Stimulated activated CD8-positive, alpha-beta memory T cell treated with anti-CD3 and anti-CD28 coated beads, Interleukin-4, amount 100 ng/mL, for 1 hour (primary cell): ENCODE measurements at places on chromosomes 16 and 17.

- DNase-seq = no peak
Measured at GRCh38 chr17:43719578-43719977, 39.0 kb downstream of the SOST start.

- no peak for DNase-seq
Measured at GRCh38 chr17:12800855-12801365, 11.6 kb downstream of the ARHGAP44 start.

DNA sequence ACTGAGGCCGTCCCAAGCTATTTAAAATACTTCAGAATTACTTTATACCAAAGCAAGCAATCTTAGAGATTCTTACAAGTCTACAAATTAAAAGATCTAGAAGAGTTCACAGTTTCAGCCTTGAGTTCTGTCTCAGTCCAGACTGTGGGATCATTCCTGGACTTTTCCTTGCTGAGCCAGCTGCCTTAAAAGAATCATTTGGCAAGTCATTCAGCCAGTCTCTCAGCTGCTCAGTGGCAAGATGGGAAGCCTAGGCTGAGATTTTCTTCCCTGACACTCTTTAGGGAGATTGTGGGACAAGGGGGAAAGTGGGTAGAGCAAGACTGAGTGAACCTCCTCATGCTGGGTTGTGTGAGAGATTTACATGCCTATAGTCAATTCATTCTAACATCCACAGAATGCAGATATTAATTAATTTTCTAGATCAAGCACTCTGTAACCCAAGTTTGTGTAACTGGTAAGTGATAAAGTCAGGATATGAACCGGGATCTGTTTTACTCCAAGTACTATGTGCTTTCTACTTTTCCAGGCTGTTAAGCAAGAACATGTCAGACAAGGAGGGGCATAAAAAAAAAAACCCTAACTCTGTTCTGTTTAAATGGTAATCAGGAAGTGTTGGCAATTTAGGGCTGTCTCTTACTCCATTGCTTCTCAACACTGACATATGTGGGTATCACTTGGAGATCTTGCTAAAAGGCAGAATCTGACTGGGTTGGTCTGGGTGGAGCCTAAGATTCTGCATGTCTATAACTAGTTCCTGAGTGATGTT is 50.1 kb downstream of the HSD17B2 start:
- no peak for DNase-seq

DNA sequence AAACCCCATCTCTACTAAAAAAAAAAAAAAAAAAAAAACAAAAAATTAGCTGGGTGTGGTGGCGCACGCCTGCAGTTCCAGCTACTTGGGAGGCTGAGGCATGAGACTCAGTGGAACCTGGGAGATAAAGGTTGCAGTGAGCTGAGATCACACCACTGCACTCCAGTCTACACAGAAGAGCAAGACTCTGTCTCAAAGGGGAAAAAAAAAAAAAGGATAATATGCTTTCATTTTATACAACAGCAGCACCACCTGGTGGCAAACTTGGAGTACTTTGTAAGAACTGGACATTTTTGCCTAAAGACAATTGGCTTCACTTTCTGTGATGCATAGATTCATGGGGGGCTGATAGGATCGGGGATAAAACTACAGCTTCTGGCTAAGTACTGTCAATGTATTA is 8.5 kb downstream of the CHTF8 start:
- DNase-seq = peak; percentile 33

GRCh38 chr16:57837305-57838125 is 35.2 kb upstream of the KIFC3 start:
- no peak for DNase-seq

- no peak for DNase-seq
Measured at GRCh38 chr16:8962393-8963009, 1.2 kb downstream of the USP7 start.

DNA sequence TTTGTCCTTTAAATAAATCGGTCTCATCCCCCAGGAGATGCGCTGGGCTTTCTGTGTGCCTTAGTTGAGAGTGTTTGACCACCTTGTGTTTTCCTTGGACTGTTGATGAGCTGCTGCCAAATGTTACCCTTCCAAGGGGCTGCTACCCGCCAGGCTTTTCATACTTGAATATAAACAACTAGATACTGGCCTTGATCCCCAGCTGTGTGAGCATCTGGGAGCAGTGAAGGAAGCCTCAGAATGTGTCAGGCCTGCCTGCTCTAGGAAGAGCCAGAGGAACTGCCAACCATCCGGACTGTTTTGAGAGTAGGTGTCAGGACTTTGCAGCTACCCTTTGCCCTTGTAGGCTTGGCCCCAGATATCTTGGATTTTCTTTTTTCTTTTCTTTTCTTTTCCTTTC is 57.8 kb downstream of the LDHD start:
- no peak for DNase-seq

DNA sequence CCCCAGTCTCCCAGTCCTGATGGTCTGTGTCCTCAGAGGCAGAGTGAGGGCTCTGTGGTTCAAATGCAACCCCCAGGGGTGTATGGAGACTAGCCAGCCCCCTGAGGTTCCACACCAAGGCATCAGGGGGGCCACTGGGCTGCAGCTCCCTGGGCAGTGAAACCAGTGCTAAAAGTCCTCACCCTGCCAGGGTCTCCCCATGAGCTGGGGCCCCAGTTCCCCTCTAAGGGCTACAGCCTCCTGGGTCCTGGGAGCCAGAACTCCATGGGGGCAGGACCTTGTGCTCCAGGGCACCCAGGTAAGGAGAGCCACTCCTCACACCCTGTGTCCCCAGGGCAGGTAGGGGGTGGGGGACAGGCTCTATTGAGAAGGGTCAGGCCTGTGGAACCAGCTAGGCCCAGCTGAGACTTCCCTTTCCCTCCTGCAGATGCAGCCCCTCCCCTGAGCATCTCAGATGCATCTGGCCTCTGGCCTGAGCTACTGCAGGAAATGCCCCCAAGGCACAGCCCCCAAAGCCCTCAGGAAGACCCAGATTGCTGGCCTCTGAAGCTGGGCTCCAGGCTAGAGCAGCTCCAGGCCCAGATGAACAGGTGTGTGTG is 6.4 kb upstream of the DCAF7 start:
- DNase-seq = no peak

- no peak for DNase-seq
Measured at GRCh38 chr16:20303012-20303411, 24.3 kb downstream of the GP2 start.

- DNase-seq = peak; percentile 15
Measured at GRCh38 chr17:14359163-14360020, 58.5 kb downstream of the HS3ST3B1 start.

DNA sequence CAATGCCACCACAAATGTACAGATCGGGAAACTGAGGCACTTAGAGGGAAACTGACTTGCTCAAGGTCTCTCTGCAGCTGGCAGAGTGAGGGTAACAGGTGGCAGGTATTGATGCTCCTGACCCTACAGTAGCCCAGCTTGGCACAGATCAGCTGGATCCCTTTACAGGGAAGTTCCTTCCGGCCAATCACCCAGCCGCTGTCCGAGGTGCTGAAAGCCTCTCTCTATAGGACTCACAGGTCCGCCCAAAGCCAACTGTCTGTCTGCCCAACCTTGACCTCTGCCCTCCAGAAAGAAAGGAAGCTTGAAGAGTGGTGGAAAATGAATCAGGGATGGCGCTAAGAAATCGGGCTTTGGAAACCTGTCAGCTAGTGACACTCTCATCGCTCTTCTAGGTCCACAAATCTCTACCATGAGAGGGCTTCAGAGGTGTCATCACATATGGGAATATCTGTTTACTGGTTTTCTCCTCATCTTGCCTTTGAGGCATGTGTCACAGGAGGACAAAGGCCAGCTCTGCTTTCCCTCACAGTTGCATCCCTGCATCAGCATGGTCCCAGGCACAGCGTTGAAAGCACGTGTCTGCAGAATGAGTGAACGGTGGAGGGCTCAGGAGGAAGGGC is 246.2 kb downstream of the KATNIP start:
- DNase-seq = no peak

DNA sequence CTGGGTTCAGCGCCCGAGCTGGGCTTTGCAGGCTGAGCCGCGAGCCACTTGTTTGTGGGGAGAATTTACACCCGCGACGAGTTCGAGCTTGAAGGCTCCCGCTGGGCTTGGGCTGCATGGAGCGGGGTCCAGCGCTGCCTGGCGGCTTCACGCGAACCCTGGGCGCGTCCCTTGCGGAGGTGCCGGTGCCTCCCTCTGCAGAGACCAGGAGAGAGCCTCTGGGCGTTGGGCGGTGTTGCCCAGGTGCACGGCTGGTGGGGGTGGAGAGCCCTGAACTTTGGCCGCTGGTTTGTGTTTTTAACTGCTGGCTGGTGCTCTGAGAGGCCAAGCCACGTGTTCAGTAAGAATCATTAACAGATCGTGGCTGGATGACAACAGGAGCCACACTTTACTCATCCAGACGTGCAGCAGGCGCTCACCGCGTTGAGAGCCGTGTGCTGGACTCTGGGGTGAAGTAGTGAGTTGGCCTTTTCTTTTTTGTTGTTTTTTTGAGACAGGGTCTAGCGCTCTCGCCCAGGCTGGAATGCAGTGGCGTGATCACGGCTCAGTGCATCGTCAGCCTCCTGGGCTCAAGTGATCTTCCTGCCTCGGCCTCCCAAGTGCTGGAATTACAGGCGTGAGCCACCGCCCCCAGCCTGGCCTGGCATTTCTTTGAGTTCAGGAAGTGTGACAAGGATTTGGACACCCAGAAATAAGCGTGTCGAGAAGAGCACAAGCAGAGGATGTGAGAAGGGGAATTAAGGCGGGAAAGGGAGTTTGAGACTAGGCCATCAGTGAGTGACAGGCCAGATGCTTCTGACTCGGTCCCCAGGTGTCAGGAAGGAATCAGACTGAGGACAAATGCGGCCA is 827 bp downstream of the CDK10 start:
- DNase-seq = no peak

- DNase-seq = no peak
Measured at GRCh38 chr17:52986056-52986662, 827.6 kb upstream of the CA10 start.

DNA sequence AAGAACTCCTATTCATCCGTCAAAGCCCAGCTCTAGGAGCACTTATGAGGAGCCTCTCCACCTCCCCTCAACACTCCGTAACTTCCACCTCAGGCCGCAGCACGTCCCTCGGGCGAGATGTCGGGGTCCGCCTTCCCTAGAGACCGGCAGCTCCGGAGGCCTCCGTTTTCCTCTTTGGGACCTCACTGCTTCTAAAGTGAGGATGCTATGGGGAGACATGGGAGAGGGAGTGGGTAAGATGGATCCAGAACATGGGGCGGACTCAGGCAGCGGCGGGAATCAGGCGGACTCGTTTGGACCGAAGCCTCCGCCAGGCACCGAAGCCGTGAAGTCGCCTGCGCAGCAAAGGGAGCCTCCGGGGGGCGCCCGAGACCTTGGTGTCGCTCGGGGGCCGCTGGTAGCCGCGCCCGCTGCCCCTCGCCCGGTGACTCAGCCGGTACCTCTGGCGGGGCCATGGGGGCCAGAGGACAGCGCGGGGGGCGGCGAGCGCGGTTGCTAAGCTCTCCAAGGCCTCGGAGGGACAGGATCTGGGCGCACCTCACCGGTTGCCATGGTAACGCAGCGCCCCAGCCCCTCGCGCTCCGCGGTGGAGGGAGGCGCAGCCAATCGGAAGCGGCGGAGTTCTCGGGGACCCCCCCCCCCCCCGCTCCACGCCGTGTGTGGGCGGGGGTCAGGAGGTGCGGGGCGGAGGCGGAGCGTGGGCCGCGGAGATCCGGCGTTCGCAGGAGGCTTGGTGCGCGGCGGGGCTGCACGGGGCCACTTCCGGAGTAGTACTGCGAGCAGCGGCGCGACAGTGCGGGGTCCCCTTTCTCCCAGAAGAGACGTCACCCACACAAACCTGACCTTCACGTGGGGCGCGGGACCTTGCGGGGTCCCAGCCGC is 1.3 kb upstream of the HIC1 start:
- peak; percentile 58 for DNase-seq

DNA sequence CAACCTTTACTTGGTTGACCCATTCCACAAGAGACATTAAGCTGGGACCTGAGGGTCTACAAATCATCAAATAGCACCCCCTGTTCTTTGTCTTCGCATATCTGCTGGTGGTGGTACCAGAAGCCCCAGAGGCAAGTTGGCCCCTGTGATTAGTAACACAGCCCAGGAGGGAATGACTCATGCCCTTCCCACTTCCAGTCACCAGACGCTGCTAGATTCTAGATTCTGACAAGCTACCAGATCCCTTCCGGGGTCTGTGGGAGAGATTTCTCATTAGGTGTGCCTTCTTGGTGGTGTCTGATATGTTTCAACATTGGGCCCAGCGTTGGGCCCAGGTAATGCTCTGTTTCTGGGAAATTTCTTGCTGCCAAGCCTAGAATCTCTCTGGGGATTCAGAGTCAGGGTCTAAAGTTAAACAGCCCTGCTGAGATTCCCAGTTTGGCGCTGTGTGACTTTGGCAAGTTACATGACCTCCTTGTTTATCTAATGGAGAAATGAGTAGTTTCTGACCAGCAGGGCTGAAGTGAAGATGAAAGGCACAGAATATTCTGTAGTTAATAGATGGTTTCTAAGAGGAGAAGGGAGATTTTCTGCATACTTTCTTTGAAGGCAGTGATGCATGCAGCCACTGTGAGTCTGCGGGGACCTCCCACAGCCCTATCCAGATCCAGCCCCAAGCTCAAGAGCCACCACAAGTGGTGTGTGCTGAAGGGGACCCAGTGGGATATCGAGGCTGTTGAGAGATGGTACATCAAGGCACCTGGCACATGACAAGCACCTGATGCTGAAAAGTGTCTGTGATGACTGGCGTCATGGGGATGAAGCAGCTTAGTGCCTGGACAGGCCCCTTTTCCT is 3.9 kb downstream of the TRPV2 start:
- DNase-seq = no peak

DNA sequence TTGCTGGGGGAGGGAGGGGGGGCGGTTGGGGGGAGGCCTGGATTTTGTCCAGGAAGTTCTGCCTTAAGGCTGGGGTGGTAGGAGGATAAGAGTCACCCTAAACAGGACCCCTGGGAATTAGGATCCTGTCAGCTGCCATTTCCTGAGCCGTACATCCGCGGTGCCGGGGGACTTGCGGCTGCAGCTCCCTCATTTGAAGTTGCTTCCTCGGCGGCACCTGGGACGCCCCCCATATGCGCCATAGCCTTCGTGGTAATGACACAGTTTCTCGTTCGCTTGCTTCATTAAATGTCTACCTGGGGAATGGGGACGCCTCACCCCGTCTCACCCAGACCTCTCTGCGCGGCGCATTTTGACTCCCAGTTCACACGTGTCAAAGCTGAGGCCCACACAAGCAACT is 55.1 kb upstream of the PABPN1L start:
- no peak for DNase-seq

- DNase-seq = no peak
Measured at GRCh38 chr17:74299226-74300009, 25.4 kb downstream of the DNAI2 start.

DNA sequence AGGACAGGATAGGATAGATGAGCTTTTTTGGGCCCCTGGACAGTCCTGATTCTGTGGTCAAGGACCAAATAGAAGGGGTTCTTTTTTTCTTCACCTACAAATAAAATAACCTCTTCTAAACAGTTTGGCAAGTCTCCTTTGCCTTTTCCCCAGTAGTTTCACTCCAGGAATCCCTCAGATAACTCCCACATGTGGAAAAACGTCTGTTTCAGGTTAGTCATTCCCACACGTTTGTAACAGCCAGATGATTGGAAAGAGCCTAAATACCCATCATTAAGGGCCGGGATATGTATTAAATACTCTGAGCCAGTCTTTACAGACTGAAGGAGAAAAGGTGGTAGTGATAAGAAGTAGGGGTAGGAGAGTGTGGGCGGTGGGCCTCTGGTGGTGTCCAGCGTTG is 58.3 kb downstream of the PLD6 start:
- DNase-seq = no peak

- no peak for DNase-seq
Measured at GRCh38 chr17:63995626-63996025, 2.5 kb upstream of the PRR29 start.

GRCh38 chr17:1743088-1743439 is 393 bp downstream of the SERPINF2 start:
- no peak for DNase-seq

- no peak for DNase-seq
Measured at GRCh38 chr16:72858665-72859493, 189.0 kb downstream of the ZFHX3 start.

GRCh38 chr16:15770512-15770911 is 86.3 kb downstream of the MYH11 start:
- no peak for DNase-seq
